ENCODE measurements at places on chromosomes 13 and 19.

DNA sequence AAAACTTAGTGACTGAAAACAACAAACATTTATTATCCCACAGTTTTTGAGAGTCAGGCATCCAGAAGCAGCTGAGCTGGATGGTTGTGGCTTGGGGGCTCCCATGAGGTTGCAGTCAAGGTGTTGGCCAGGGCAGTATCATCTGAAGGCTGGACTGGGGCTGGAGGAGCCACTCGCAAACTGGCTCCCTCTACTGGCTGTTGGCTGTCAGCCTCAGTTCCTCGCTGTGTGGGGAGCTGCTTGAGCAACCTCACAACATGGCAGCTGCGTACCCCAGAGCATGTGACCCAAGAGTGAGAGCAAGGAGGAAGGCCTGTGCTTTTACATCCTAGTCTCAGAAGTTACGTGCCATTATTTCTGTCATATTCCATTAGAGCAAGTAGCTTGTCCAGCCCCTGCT, 9.7 kb downstream of the YJU2 start:
- no peak for DNase-seq

GRCh38 chr19:30855442-30855841, 483.3 kb downstream of the ZNF536 start:
- DNase-seq = no peak

- DNase-seq = no peak
Measured at GRCh38 chr13:40337651-40338050, 328.8 kb downstream of the FOXO1 start.

- DNase-seq = peak; percentile 1
Measured at GRCh38 chr19:4811328-4812131, 20.0 kb downstream of the TICAM1 start.

- DNase-seq = no peak
Measured at GRCh38 chr13:30872276-30872594, 33.8 kb upstream of the MEDAG start.

GRCh38 chr19:8569066-8569771, 8.0 kb downstream of the MYO1F start:
- no peak for DNase-seq

- no peak for DNase-seq
Measured at GRCh38 chr19:2242816-2243215, 6.2 kb downstream of the SF3A2 start.

GRCh38 chr13:36848199-36848982, 29.4 kb downstream of the RFXAP start:
- DNase-seq = peak; percentile 62

- no peak for DNase-seq
Measured at GRCh38 chr19:58578012-58578925, 5.1 kb upstream of the MZF1 start.

DNA sequence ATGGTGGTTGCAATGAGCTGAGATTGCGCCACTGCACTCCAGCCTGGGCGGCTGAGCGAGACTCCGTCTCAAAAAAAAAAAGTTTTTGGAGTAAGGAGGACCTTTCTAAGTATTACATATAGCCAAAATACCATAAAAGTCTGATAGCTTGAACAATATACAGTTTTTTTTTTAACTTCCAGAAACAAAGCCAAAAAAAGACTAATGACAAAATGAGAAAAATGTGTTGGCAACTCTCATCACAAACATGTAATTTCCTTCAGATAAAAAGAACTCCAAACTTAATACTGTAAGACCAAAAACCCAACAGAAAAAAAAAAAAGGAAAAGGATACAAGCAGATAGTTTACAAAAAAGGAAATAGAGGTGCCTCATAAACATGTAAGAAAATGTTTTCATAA, 68.2 kb upstream of the MED4 start:
- DNase-seq = no peak

DNA sequence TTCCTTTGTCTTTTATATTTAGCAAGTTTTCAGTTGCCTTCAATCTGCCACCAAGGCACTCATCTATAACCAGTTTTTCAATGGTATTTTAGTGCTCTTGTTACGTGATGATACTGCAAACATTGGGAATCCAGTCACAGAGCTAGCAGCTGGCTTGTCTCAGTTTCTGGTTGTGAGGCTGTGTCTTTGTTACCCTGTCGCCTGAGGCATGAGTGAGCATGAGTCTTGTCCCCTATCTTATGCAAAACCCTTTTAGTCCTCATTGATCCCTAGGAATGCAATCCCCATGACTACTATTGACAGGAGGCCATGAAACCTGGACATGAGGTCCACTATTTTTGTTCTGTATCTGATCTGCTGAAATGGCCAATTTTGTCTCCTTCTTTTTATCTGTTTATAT, 391.0 kb downstream of the LMO7 start:
- no peak for DNase-seq

DNA sequence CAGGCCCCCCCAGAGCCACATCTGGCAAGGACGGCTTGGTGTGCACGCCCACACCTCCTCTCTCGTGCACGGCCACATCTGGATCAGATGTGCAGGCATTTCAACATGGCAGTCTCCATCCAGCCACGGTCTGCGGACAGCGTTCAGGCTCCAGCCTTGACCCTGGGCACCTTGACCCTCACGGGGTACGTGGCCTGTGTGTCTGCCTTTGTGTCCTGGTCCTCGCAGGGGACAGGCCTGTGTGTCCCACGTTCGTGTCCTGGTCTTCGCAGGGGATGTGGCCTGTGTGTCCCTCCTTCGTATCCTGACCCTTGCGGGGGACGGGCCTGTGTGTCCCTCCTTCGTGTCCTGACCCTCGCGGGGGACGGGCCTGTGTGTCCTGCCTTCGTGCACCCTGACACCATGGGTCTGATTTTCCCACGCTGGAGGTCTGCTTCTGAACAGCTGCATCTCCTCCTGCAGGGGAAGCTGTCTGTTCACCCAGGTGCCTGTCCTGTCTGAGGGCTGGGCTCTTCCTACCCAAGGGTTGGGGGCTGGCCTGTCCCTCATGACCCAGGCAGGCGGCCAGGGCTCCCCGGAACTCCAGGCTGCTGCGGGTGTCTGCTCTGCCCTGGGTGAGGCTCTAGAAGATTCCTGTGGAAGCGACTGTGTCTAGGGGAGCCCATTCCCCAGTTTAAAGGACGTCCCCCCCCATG, 25.3 kb downstream of the RASA3 start:
- no peak for DNase-seq

- DNase-seq = peak; percentile 64
Measured at GRCh38 chr19:41753159-41753558, 2.2 kb upstream of the CEACAM6 start.

DNA sequence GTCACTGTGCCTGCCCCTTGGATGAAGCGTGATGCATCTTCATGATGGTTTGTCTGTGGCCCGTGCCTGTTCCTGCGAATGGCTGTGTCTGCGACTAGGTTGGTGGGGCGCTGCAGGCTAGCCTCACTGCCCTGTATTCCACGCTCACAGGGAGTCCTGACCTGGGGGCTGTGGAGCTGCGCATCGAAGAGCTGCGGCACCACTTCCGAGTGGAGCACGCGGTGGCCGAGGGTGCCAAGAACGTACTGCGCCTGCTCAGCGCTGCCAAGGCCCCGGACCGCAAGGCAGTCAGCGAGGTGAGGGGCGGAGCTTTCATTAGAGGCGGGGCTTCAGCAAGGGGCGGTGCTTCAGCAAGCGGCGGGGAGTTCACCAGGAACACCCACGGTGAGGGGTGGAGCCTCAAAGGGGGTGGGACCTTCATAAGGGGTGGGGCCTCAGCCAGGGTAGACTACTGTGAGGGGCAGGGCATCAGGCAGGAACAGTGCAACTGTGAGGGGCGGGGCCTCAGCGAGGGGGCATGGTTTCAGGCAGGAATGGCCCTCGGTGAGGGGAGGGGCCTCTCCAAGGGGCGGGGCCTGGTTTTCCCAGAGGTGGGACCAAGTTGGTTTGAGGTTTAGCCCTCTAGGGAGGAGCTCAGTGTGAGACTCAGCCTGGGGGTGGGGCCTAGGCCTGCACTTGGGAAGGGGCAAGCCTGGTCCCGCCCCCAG, 17.2 kb downstream of the PKN1 start:
- no peak for DNase-seq

GRCh38 chr13:108830916-108831315, 201.5 kb downstream of the MYO16 start:
- DNase-seq = no peak

GRCh38 chr13:108705031-108705430, 75.6 kb downstream of the MYO16 start:
- DNase-seq = no peak

Measured in NCI-H748 treated with DMSO at 0.1 percent for 48 hours (cell line).